Neural crest cell (in vitro differentiated cells): ENCODE measurements at places on chromosomes 3 and 15. TPM values are rescaled to one million over a fixed set of nuclear protein-coding genes. Genes with fewer than 3 reads are reported as not detected.

DNA sequence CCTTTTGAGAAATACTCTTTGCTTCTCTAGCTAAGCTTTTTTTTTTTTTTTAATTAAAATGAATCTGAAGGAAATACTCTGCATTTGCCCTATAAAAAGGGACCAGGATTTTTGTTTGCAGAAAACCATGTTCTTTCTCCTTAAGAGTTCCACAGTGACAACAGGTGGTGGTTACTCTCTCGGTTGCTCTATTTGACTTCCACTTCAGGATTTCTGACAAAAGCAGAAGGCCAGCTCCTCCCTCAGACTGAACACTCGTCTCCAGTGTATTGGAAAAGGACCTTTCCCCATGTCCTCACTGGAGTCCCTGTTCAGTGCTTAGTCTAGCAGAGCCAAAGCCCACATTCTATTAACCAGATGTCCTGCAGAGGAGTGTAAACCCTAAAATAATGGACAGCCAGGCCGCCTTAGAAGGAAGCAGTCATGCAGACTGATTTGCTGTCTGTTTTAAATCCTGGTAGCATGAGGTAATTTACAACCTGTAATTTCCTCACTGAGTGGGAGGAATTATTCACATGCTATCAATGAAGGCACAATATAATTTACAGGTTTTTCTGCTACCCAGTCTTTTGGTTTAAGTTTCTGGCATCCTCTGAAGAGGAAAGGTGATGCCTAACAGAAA lies 599.3 kb downstream of the PYDC2 start:
- DNase-seq = no peak

- DNase-seq = no peak
Observed at GRCh38 chr15:55917881-55918296, 75.5 kb downstream of the NEDD4 start.

- DNase-seq = no peak
Observed at GRCh38 chr15:98967916-98968315, 39.7 kb downstream of the PGPEP1L start.

DNA sequence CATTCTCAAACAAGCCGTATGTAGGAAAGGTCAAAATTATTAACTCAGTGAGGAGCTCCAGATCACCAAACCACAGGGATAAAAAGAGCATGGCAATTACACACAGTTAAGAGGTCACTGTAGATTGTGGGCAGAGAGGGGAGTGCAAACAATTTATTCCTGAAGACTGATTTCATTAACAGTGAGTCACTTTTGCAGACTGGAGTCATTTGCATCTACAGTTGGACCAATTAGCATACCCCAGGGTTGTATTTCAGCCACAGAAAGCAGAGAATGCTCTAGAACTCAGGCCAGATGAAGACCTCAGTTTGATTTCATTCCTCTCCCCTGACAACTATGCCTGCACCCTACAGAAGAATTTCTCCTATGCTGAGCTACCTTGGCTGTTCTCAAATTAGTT lies 40.1 kb downstream of the SETMAR start:
- no peak for DNase-seq

- DNase-seq = peak; percentile 64
Observed at GRCh38 chr3:194141415-194142155, 5.6 kb downstream of the HES1 start.

The SOX14 gene
- total RNA-seq = 0.18 and 0.37 TPM in 2 replicates

The GRK7 gene
- total RNA-seq = not detected in 2 replicates

The SEMA5B gene
- 48.8 and 57.3 TPM in 2 replicates for total RNA-seq

The EPHA3 gene
- 22.1 and 24.6 TPM in 2 replicates for total RNA-seq

The SLCO2A1 gene
- 0.07 and 0.33 TPM in 2 replicates for total RNA-seq

The C3orf18 gene
- 12.7 and 13.1 TPM in 2 replicates for total RNA-seq
